ENCODE measurements at places on chromosomes 3 and 15.

DNA sequence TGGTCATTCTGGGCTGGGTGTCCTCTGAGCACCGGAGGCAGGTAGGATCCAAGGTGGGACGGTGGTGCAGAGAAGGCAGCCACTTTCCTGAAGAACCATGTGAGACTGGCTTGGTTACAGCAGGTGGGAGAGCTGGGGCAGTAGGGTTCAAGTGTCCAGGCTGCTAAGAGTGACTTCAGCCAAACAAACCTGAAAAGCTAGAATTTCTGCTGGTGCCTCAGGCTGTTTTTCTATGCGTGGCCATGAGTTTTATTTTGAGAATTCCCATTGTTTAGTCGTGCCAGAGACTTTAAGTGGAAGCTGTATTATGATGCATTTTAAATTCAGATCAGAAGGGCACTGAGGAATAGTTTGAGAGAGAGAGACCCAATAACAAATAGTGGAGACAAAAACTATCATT is 20.1 kb downstream of the USP13 start:
- no peak for DNase-seq

- no peak for DNase-seq
These were observed 532 bp downstream of the B4GALT4 start for GRCh38 chr3:119240101-119240590.

- no peak for DNase-seq
These were observed 8.5 kb upstream of the DAG1 start for GRCh38 chr3:49461443-49462171.

- no peak for DNase-seq
These were observed 98.0 kb downstream of the USP13 start for GRCh38 chr3:179750720-179751328.

- DNase-seq = no peak
These were observed 245.4 kb downstream of the ERC2 start for GRCh38 chr3:56222866-56223265.

- no peak for DNase-seq
These were observed 970 bp downstream of the DPPA4 start for GRCh38 chr3:109336291-109336861.

GRCh38 chr3:191961022-191961421 is 500.1 kb downstream of the PYDC2 start:
- no peak for DNase-seq

GRCh38 chr15:50939911-50940310 is 31.4 kb downstream of the AP4E1 start:
- no peak for DNase-seq

GRCh38 chr3:158095814-158096704 is 10.2 kb downstream of the SHOX2 start:
- DNase-seq = no peak

DNA sequence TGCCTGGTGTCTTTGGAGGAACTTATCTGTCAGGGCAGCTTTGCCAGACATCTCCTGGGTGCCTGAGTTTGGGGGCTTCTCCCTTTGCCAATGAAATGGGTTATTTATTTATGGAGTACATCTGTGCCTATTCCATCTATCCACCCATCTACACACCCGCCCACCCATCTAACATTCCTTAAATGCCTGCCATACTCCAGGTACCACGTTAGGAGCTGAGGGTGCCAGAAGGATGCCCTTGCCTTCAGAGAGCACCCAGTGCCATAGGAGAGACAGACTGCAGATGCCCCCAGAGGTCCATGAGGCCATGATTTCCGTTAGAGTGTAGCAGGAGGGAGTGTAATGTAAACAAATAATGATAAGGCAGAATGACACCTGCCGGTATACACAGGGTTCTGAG is 21.8 kb upstream of the KIF23 start:
- no peak for DNase-seq

GRCh38 chr3:138395865-138396751 is 38.3 kb upstream of the ESYT3 start:
- DNase-seq = no peak

- no peak for DNase-seq
These were observed 6.1 kb downstream of the AMOTL2 start for GRCh38 chr3:134367869-134368750.

GRCh38 chr3:113285741-113286140 is 74.4 kb downstream of the BOC start:
- no peak for DNase-seq

- DNase-seq = no peak
These were observed 116.8 kb downstream of the LMLN start for GRCh38 chr3:198076722-198077308.

GRCh38 chr3:23567917-23568316 is 237.8 kb upstream of the UBE2E1 start:
- DNase-seq = no peak

- DNase-seq = no peak
These were observed 1.4 kb downstream of the GJD2 start for GRCh38 chr15:34753236-34753894.

DNA sequence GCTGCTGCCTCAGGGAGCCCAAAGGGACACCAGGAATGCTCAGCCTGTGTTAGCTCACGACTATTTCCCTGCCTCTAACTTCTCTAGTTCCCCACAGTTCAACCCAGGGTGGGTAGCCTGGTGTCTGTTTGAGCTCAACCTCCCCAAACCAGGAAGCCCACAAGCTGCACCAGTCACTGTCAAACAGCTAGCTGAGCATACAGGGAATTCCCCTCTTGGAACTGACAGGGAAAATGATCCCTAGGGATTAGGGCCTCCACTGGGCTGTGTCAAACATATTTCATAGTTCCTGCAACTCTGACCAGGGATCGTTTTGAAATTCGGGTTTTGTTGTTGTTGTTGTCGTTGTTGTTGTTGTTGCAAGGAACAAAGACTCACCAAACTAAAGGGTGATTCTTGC is 147.1 kb upstream of the ICE2 start:
- no peak for DNase-seq

GRCh38 chr3:105429034-105429762 is 62.5 kb downstream of the ALCAM start:
- DNase-seq = no peak

GRCh38 chr3:3084890-3085289 is 25.3 kb downstream of the IL5RA start:
- no peak for DNase-seq

- DNase-seq = no peak
These were observed 167.9 kb downstream of the BBX start for GRCh38 chr3:107690522-107691138.

DNA sequence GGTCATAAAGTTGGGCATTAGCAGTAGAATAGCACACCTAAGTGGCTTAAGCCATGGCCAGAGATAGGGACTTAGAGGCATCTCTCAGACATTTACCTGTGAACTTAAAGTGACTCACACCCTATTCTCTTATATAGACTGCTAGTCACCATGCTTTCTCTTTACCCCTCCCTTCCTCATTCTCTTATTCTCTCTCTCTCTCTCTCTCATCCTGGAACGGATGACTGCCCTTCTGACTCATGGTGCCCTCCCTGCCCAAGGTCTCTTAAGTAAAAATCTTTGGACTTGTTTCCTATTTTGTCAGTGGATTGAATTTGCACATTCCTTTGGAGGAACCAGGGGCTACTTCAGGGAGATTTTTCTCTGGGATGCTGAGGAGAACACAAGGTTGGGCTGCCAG is 58.8 kb downstream of the NPAP1 start:
- DNase-seq = no peak

DNA sequence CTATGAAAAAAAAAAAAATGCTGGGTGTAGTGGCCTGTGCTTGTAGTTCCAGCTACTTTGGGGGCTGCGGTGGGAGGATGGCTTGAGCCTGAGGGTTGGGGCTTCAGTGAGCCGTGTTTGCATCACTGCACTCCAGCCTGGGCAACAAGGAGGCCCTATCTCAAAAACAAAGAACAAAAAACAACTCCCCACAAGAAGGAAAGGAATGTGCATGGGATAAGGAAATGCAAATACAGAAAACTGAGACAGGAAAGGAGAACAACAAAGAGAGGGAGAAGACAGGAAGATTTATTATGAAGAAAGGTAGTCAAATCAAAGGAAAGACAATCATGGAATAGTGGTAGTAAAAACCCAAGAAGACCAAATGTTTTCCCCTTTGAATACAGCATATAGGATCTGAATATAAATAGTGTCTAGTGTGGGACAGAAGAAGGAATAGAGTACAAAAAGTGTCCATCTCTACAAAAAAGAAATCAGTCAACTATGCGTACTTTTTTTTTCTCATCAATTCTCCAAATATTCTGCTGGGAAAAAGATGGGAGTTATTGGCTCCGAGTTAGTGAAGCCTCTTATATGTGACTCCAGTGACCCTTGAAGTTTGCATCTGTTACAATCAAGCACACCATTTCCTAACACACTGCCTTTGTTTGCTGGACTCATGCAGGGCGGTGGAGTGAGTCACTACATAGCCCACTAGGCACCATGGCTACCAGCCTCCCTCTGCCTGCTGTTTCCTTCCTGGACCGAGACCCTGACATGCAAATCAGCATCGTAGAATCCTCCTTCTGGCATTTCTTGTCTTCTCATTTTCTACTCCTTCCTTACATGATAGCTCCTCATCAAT is 101.2 kb upstream of the PTX3 start:
- DNase-seq = no peak

GRCh38 chr15:69138963-69139362 is 21.5 kb upstream of the GLCE start:
- DNase-seq = no peak

DNA sequence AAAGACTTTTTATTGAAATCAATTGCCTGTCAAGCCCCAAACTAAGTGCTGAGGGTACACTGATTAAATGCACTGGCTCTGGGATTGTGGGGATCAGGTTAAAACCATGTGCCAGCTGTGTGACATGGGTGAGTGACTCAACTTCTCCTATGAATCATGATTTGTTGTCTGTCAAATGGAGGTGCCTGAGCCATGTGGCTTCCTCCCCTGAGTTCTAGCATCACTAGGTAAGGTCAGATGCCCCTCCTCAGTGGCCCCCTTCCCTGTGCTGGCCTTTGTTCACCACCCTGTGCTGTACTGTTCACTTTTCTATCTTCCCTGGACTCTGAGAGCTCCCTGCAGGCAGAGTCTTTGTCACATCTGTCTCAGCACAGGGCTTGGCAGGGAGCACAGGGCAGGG is 43.6 kb upstream of the ATP2B2 start:
- peak; percentile 18 for DNase-seq

DNA sequence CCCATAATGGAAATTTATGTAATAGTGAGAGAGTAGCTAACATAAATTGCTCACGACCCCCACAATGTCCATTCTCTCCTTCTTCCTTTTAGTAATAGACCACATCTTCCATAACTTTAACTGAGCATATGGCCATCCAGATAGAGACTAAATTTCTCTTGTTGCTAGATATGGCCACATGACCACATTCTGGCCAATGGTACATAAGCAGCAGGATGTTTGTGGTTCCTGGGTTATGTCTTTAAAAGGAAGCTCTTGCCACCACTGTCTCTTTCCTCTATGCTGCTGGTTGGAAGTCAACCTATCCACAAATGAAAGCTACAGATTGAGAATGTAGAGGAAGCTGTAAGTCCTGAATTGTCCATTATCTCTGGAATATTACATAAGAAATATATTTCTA is 59.7 kb upstream of the NPHP3 start:
- no peak for DNase-seq

GRCh38 chr3:81620849-81621248 is 140.6 kb downstream of the GBE1 start:
- no peak for DNase-seq

- DNase-seq = no peak
These were observed 54.5 kb upstream of the GOLGA6B start for GRCh38 chr15:72599855-72600464.

DNA sequence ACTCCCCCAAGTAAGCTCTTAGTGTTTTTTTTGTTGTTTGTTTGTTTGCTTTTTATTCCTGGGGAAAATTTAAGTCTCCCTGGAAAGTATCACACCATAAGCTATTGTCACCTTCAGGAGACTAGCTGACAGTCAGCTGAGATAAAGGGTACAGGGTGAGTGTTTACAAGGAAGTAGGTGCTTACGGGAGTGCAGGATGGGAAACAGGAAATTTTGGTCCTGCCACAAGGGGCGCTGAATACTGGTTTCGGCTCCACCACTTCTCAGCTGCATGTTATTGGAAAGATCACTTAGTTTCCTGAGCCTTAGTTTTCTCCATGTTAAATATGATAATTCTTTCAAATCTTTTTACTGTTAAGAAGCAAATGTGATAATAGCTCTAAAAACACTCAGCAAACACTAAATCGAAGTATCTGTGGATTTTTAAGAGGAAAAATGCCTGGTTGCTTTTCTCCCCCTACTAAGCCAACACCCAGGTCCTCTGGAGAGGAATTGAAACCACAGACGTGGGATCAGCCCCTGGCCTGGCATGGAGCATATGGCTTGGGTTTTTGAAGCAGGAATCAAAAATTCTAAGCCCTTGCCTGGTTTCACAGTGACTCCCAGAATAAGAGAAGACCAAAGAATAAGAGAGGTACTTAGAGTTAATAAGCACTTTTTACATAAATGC is 90.7 kb downstream of the SCN11A start:
- DNase-seq = no peak

DNA sequence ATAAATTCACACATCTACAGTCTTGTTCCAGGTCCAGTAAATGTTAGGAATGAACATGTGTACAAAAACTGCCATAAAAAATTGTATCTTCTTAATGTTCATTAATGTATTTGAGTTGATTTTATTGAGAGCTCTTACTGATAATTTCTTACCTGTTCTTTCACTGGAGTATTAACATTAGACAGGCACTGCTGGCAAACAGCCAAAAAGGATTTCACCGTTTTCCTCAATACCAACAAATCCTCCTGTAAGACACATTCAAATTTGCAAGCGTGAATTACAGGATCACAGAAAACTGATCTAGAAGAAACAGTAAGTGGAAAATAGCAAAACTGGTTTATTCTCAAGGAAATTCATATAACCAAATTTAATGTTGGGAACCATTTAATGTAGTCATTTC is 127.4 kb downstream of the PCCB start:
- no peak for DNase-seq

DNA sequence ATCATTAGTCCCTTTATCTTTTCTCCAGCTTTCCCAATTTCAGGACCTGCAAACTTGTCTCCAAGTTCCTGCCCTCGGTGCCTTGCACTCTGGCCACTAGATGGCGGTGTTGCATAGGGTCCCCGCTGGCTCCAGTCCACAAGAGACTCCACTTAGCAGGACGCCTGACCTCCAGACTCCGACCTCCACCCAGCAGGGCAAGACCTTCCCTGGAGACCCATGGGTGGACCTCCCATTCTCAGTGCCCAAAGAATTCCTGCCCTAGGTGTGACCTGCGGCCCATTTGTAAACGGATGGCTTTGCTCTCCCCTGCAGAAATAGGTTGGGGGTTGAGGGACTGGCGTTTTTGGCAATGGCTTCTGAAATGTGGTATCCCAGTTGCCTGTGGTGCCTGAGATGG is 82.6 kb downstream of the LSM3 start:
- peak; percentile 71 for DNase-seq

DNA sequence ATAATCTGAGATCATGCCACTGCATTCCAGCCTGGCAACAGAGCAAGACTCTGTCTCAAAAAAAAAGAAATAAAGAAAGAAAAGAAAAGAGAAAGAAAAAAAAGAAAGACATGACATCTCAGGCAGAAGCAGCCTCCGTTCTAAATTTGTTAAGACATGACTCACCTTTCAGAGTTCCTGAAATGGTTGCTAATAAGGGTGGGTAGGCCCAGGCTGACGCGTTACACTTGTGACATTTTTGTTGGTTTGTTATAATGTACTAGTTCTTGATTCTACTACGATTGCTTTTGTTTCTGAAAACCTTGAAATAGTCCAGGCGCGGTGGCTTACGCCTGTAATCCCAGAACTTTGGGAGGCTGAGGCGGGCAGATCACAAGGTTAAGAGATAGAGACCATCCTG is 21.0 kb downstream of the SLC25A20 start:
- no peak for DNase-seq

- DNase-seq = no peak
These were observed 353 bp downstream of the ATG3 start for GRCh38 chr3:112561484-112561733.
